ENCODE measurements at places on chromosomes 1 and 21. TPM values are rescaled to one million over a fixed set of nuclear protein-coding genes. Genes with fewer than 3 reads are reported as not detected.
A peak's percentile ranks its signal among the peaks of the same experiment; 100 is the strongest.

DNA sequence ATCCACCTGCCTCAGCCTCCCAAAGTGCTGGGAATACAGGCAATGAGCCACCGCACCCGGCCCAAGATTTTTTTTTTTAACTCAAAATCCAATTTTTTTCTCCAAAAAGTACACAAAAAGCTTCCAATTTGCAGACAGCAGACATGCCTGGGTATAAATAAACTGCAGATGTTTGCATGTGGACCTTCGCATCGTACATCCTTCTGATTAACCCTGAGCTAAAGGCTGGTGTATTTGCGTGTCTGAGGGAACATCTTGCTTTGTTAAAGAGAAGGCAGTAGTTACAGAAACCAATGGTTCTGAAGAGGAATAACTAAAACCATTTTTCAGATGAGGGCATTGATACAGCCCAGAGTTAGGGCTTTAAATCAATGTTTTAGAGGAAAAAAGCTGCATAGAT is 12.7 kb downstream of the BCAR3 start:
- H3K4me1 ChIP-seq: no peaks in the 10 kb centered on the region
- H3K27me3 ChIP-seq: no peaks in the 10 kb centered on the region
- no peak overlapping the region for H3K27ac ChIP-seq
- no peak for DNase-seq
- H3K36me3 ChIP-seq: no peaks in the 10 kb centered on the region

GRCh38 chr1:183100361-183100974 is 77.2 kb downstream of the LAMC1 start:
- H3K36me3 ChIP-seq: no peaks in the 10 kb centered on the region
- no peaks in the 10 kb centered on the region for H3K27me3 ChIP-seq
- H3K4me3 ChIP-seq: no peak overlapping the region

GRCh38 chr1:22370190-22370498 is 81.5 kb upstream of the ZBTB40 start:
- DNase-seq: no peak
- no peaks in the 10 kb centered on the region for H3K36me3 ChIP-seq
- no peak overlapping the region for H3K4me3 ChIP-seq
- no peaks in the 10 kb centered on the region for H3K4me1 ChIP-seq
- H3K27me3 ChIP-seq: no peaks in the 10 kb centered on the region
- H3K27ac ChIP-seq: no peak overlapping the region

- no peak for DNase-seq
- no peak overlapping the region for H3K27ac ChIP-seq
- no peaks in the 10 kb centered on the region for H3K4me1 ChIP-seq
- H3K36me3 ChIP-seq: no peaks in the 10 kb centered on the region
- H3K4me3 ChIP-seq: no peak overlapping the region
These were observed 233.3 kb upstream of the C1orf174 start for GRCh38 chr1:4133297-4133938.

DNA sequence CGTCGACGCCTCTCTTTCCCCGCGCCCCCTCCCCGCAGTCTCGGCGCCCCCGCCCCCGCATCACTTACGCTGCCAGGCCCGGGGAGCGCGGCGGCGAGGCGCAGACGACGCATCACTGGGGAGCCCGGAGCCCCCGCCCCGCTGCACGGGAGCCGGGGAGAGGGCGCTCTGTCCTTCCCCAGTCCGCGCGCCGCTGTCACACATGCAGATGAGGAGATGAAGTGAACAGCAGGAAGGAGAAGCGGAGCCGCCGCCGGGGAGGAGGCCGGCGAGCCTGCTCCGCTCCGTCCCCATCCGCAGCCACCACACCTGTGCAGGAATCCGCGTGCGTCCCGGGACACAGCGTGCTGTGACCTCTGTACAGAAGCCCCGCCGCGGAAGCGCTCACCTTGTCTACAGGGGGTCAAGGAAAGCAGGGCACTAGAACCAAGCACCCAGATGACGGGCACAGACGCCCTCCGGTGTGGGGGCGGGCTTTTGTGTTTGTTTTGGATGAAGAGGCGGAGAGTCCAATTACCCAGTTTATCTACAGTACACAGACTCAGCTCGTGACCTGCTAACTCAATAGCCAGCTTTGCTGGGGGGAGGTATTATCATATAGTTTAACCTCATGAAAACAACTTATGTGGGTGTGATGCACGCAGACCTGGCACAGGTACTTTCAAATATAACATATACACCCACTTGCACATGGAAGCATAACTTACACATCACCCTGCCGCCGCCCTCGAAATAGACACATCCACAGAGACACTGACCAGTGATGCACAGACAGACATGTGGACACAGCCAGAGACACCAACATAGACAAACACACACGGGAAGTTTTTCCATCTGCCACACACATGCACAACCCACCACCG is 12.4 kb downstream of the KLHDC8A start:
- H3K4me1 ChIP-seq: peaks cover 13% of the 10 kb centered on the region
- no peaks in the 10 kb centered on the region for H3K36me3 ChIP-seq
- peak overlapping the region; percentile 49 for H3K4me3 ChIP-seq
- peaks cover 14% of the 10 kb centered on the region for H3K27me3 ChIP-seq
- no peak overlapping the region for H3K27ac ChIP-seq

- peaks cover 15% of the 10 kb centered on the region for H3K4me1 ChIP-seq
- no peak overlapping the region for H3K4me3 ChIP-seq
- H3K36me3 ChIP-seq: no peaks in the 10 kb centered on the region
- H3K27ac ChIP-seq: no peak overlapping the region
These were observed 8.7 kb upstream of the SLC2A5 start for GRCh38 chr1:9078015-9078751.

DNA sequence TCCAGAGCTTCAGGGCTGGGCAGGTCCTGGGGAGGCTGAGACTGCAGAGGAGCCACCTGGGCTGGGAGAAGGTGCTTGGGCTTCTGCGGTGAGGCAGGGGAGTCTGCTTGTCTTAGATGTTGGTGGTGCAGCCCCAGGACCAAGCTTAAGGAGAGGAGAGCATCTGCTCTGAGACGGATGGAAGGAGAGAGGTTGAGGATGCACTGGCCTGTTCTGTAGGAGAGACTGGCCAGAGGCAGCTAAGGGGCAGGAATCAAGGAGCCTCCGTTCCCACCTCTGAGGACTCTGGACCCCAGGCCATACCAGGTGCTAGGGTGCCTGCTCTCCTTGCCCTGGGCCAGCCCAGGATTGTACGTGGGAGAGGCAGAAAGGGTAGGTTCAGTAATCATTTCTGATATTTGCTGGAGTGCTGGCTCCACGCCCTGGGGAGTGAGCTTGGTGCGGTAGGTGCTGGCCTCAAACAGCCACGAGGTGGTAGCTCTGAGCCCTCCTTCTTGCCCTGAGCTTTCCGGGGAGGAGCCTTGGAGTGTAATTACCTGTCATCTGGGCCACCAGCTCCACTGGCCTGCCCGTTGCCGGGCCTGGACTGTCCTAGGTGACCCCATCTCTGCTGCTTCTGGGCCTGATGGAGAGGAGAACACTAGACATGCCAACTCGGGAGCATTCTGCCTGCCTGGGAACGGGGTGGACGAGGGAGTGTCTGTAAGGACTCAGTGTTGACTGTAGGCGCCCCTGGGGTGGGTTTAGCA is 9.3 kb downstream of the MYBPH start:
- H3K27me3 ChIP-seq: no peaks in the 10 kb centered on the region
- no peak for DNase-seq
- no peaks in the 10 kb centered on the region for H3K36me3 ChIP-seq
- no peaks in the 10 kb centered on the region for H3K4me1 ChIP-seq
- no peak overlapping the region for H3K27ac ChIP-seq

DNA sequence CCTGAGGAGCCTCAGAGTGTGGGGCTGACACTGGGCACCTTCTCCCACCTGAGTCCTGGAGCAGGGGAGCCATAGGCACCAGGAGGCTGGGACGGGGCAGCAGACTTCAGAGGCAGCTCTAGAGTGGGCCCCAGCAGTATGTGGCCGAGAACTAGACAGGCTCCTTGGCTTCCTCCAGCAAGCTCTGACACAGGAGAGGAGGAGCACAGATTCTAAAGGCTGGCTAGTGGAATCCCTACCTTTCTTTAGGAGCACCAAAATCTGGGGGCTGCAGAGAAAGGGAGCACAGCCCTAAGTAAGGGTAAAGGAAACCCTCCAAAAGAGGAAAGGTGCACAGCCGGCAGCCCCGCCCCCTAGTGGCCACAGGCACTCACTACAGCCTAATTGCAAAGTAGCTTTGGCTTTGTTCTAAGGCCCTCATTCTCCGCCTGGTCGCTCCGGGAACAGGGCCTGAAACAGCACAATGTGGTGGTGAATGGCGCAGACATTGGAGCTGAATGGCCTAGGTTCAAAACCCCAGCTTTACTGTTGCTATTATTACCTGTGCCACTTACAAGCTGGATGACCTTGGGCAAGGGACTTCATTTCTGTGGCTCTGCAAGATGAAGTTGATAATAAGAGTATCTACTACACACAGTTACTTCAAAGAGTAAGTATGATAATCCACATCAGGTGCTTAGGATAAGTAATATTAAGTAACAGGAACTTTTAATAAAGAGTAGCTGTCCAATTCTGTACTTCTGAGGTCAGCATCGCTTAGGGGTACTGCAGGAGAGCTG is 8.8 kb upstream of the GUCA2A start:
- H3K4me1 ChIP-seq: no peaks in the 10 kb centered on the region
- no peak overlapping the region for H3K27ac ChIP-seq
- H3K36me3 ChIP-seq: no peaks in the 10 kb centered on the region
- H3K27me3 ChIP-seq: no peaks in the 10 kb centered on the region
- peak; percentile 52 for DNase-seq

DNA sequence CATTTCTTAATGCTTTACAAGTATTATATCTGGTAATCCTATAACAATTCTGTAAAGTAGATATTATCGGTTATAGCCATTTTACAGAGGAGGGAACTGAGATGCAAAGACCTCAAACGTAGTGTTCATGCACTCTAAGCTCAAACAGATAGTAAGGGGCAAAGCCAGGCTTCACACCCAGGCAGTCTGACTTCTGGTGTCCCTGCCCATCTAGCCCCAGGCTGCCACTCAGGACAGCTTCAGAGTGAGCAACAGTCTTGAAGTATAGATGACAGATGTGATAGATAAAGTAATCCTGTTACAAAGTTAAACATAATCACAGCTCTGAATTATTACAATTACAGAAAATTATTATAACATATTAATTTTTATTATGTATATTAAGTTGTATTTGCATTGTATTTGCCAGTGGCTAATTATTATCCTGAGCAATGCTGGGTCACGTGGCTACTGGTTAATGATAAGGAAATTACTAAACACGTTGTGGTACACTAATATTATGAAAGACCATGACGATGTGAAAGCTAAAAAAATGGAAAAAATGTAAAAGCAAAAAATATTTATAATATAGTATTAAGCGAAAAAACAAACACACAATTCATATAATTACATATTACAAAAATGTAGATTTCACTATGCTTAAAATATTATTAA is 6.1 kb upstream of the TRAF3IP3 start:
- no peaks in the 10 kb centered on the region for H3K27me3 ChIP-seq
- no peak for DNase-seq
- H3K27ac ChIP-seq: peak overlapping the region; percentile 35
- H3K36me3 ChIP-seq: no peaks in the 10 kb centered on the region
- no peak overlapping the region for H3K4me3 ChIP-seq
- H3K4me1 ChIP-seq: peaks cover 79% of the 10 kb centered on the region

- H3K36me3 ChIP-seq: no peaks in the 10 kb centered on the region
- no peaks in the 10 kb centered on the region for H3K27me3 ChIP-seq
- no peak overlapping the region for H3K4me3 ChIP-seq
- H3K4me1 ChIP-seq: no peaks in the 10 kb centered on the region
- no peak overlapping the region for H3K27ac ChIP-seq
These were observed 15.9 kb downstream of the KAZN start for GRCh38 chr1:14614341-14614740.

- peaks cover 15% of the 10 kb centered on the region for H3K36me3 ChIP-seq
- no peak for DNase-seq
- no peak overlapping the region for H3K27ac ChIP-seq
- no peaks in the 10 kb centered on the region for H3K27me3 ChIP-seq
- no peaks in the 10 kb centered on the region for H3K4me1 ChIP-seq
These were observed 43.4 kb downstream of the ZZZ3 start for GRCh38 chr1:77639056-77639455.

DNA sequence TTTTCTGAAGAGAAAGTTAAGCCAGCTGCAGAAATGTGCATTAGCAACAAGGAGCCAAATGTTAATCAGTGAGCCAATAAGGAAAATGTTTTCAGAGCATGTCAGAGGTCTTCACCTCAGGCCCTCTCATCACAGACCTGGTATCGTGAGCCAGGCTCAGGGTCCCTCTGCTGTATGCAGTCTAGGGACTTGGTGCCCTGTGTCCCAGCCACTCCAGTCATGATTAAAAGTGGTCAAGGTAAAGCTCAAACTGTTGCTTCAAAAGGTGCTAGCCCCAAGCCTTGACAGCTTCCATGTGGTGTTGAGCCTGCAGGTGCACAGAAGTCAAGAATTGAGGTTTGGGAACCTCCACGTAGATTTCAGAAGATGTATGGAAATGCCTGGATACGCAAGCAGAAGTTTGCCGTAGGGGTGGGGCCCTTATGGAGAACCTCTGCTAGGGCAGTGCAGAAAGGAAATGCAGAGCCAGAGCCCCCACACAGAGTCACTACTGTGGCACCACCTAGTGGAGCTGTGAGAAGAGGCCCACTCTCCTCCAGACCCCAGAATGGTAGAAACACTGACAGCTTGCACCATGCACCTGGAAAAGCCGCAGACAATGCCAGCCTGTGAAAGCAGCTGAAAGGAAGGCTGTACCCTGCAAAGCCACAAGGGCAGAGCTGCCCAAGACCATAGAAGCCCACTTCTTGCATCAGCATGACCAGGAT is 1128.7 kb downstream of the AMY1C start:
- H3K27ac ChIP-seq: no peak overlapping the region
- H3K36me3 ChIP-seq: no peaks in the 10 kb centered on the region
- DNase-seq: no peak
- H3K4me1 ChIP-seq: no peaks in the 10 kb centered on the region

Gene SPRR1A
- total RNA-seq: not detected

DNA sequence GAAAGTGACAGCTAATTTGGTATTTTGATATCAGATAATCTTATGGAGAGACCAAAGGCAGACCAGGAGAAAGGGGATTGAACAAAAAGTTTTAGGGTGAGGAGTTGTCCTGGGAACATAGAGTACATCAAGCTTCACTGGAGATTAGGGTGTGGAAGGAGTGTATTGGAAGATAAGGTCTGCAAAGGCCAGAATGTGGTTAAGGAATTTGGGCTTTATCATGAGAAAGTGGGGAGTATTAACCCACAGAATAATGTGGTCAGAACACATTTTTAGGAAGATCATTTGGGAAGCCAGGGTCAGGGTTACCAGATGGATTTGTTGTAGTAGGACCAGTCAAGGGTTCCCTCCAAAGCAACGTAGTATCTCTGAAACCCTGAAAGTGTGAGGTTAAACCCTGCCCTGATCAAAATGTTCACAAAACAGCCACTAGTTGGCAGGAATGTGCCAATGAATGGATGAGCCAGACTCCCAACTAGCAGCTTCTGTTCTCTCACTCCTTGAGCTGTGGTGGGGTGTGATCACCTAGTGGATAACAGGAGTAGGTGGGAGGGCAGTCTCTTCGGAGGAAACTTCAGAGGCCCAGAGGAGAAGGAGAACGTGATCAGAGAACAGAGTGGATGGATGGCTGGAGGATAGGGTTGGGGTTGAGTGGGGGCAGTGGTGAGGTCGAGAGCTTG is 35.8 kb downstream of the SLC2A1 start:
- peak overlapping the region; percentile 72 for H3K27ac ChIP-seq
- peak overlapping the region; percentile 7 for H3K4me3 ChIP-seq
- peaks cover 21% of the 10 kb centered on the region for H3K36me3 ChIP-seq
- no peaks in the 10 kb centered on the region for H3K27me3 ChIP-seq
- H3K4me1 ChIP-seq: peaks cover 19% of the 10 kb centered on the region

Measured in CD4-positive, alpha-beta memory T cell (primary cell).